Dermis microvascular lymphatic vessel endothelial cell (primary cell): ENCODE measurements at places on chromosomes 11 and 22. TPM values are rescaled to one million over a fixed set of nuclear protein-coding genes. Genes with fewer than 3 reads are reported as not detected.

Gene RAG2
- not detected in 2 replicates for total RNA-seq

DNA sequence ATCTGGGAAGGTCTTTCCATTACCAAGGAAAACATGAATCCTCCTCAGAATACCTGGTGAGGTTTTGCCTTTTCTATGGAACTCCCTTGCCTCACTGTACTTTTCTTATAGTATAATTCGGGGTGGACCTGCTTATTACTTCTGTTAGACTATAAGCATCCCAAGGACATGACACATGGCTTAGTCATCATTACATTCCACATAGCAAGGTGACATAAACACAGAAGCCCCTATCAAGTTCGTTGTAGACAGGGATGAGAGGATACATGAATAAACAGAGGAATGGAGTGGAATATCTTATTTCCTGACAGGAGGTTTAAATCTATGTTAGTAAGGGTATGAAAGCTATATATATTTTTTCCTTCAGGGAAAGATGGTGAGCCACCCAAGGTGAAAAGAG, 532.2 kb upstream of the CCDC90B start:
- DNase-seq = no peak

Gene PGA5
- total RNA-seq = not detected in 2 replicates

Gene SCARF2
- 4.6 and 7.1 TPM in 2 replicates for total RNA-seq

- no peak for DNase-seq
These were observed 11.3 kb upstream of the KCNJ5 start for GRCh38 chr11:128879817-128880216.

DNA sequence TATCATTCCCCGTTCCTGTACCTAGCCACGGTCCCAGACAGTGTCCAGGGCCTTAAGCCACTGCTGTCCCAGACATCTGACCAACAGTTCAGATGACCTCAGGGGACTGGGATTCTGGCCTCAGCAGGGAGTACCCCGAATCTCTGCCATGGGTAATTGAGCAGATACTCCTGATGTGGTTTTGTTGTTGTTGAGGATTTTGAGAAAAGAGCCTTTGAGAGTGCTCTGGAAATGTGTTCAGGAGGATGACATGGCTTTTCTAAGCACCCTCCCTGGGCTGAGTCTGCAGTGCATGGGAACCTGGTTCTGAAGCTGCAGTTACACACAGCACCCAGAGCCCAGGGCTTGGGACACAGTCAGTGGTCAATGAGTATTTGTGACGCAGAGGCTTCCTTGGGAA, 30.4 kb downstream of the ADAMTS15 start:
- DNase-seq = no peak

Gene FAM227A
- total RNA-seq = 0.26 and 0.38 TPM in 2 replicates
